ENCODE measurements at places on chromosomes 12 and 14. TPM values are rescaled to one million over a fixed set of nuclear protein-coding genes. Genes with fewer than 3 reads are reported as not detected.

- DNase-seq: no peak
Measured at GRCh38 chr12:116099652-116100432, 177.7 kb downstream of the MED13L start.

- DNase-seq: no peak
Measured at GRCh38 chr12:126932156-126932555, 1334.8 kb upstream of the TMEM132C start.

DNA sequence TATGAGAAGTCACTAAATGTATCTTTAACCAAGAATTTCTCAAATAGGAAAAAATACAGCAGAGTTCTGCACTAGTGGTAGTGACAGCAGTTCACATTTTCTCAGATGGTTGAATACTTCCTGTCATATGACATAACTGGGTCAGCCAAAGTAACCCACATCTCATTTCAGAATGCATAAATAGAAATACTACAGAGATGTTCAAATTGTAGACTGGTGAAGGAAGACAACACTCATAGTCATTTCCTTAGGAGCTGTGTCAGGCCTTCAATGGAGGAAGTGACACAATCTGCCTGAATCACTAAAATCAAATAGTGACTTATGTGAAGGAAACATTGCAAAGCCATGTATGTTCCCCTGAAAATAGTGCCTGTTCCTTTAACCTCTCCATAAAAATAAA is 32.4 kb downstream of the FERMT2 start:
- DNase-seq: peak; percentile 79

DNA sequence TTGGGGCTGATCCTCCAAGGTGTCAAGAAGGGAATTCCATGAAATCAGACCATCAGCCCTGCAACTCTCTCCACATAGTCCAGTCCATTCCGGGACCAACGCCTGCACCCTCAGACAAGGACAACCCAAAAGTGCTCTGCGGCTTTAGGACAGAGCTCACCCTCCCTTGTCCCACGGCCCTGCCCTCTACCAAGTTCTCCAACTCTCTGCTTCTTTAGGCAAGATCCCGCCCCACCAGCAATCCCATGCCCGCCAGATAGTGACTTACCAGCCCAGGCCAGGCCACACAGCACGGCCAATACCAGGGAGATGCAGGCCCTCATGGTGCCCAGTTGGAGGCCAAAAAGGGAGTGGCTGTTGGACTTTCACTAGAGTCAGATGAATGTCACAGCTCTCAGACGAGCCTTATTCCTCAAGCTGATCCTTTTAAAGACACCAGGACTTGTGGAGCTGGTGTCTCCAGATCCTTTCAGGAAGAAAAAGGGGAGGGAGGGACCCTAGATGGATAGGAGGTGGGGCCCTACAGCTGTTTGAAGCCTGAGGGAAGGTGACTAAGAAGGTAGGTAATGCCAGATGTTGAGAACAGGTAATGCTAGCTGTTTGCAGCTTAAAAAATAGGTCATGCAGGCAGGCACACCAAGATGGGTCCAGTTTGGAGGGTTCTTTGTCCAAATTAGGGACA is at the start of gene ENDOU:
Gene ENDOU (minus strand): TSS at position 400 of the 682 bp plus-strand sequence. CDS start 77 bp downstream, at position 323.
- DNase-seq: no peak

DNA sequence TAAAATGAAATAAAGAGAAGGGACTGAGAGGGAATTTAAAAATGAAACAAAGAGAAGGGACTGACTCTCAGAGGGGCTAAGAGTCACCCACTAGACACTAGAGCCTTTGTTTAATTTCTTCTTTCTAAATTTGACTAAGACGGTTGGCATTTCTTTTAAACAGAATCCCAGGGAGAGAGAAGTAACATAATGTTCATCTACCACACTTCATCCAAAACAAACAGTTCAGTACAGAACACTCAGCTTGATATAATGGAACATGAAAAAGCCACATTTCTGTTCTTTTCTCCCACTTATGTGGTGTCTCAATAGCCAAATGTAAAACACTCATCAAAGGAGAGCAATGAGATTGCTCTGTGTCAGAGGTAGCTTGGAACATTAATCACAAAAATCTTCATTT is 10.1 kb upstream of the NT5DC3 start:
- no peak for DNase-seq

DNA sequence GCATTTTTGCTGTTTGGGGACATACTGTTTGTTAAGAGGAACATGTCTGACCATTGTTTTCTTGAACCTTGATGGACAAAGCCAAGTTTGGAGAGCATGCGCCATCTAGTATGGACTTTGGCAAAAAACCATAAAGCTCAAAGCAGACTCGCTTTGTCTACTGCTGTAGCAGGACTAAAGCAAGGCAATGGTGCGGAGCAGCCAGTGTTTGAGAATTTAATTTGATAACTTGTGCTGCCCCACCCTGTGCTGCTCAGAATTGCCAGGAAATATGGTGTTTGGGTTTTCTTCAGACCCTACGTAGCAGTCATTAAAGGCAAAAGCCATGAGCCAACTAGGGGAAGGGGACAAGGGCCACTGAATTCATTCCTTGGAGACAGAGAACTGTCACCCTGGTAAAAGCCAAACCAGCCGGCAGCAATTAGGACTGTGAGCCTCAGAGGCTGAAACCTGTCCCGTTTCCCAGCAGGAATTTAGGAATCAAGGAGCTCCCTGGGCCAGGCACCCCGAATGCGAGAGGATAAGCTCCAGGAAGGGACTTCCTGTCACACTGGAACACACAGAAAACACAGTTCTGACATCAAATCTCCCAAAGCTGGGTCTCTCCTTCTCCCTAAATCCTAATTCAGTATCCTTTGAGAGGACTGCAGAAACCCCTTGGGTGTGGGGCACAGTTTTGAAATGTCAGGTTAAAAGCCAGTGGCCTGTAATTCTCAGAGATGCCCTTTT is 1.1 kb downstream of the AVIL start:
- DNase-seq: no peak

GRCh38 chr14:58769771-58770170 is 132.0 kb downstream of the DACT1 start:
- no peak for DNase-seq

The GPR84 gene
- total RNA-seq: 1.5 TPM

The MANSC1 gene
- total RNA-seq: 1.1 TPM

The STK38L gene
- total RNA-seq: 22.8 TPM

The CARMIL3 gene
- 1.5 TPM for total RNA-seq

The CCDC88C gene
- total RNA-seq: 89.9 TPM

The PTCSC3 gene
- total RNA-seq: not detected

The C12orf54 gene
- total RNA-seq: not detected

The OAS1 gene
- 28.0 TPM for total RNA-seq

Measured in activated CD4-positive, alpha-beta T cell treated with anti-CD3 and anti-CD28 coated beads, Interleukin-2, amount 10 ng/mL, durations not matched to agents 24 days and 14 days (primary cell).